ENCODE measurements at places on chromosomes 1 and 21.

DNA sequence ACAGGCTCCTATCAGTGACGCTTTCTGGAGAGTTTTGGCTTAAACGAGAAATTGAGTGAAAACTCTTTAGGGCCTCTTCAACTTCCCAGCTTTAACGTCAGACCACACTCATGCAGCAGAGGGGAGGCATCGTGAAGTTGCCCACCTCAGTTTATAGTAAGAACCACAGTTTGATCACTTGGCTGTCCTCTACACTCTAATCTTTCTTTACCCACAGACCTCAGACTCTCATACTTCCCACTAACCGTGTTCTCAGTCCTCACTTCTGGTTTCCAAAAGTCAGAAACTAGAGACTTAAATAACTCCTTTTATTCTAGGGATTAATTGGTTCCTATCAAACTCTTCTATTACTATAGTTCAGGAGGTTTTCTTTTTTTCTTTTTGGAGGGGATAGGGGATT is 302.2 kb downstream of the NTNG1 start:
- DNase-seq = no peak

DNA sequence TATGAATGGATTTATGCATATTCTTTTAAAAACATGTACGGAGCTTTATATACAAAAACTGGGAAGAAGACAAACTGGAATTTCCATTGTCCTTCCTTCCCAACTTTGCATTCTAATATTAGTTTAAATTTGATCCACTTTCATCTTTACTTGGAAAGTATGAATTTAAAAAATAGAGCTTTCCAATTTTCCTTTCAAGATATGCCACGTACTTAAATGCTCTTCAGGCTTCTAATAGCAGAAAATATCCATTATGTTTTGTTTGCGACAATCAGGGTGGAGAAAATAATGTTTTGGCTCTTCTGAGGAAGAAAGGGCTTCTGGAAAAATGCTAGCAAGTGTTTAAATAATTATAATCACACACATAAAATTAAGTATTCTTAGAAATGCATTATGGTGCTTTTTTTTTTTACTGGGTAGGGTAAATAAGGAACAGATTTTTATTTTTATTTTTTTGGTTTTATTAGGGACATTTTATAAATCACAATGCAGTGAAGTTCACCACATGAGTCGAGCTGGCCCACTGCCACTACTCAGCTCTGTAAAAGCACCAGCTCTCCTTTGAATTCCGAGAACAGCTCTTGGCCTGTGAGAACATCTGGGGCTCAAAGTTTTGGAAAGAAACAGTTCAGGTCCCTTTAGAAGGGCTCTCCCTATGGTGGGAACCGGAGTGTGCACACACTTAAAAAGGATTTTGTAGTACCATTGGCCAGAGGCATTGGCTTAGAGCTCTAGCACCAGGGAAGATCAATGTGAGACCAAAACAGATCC is 287.4 kb upstream of the LYPLAL1 start:
- DNase-seq = no peak

GRCh38 chr1:165678509-165678908 is 19.9 kb downstream of the ALDH9A1 start:
- no peak for DNase-seq

DNA sequence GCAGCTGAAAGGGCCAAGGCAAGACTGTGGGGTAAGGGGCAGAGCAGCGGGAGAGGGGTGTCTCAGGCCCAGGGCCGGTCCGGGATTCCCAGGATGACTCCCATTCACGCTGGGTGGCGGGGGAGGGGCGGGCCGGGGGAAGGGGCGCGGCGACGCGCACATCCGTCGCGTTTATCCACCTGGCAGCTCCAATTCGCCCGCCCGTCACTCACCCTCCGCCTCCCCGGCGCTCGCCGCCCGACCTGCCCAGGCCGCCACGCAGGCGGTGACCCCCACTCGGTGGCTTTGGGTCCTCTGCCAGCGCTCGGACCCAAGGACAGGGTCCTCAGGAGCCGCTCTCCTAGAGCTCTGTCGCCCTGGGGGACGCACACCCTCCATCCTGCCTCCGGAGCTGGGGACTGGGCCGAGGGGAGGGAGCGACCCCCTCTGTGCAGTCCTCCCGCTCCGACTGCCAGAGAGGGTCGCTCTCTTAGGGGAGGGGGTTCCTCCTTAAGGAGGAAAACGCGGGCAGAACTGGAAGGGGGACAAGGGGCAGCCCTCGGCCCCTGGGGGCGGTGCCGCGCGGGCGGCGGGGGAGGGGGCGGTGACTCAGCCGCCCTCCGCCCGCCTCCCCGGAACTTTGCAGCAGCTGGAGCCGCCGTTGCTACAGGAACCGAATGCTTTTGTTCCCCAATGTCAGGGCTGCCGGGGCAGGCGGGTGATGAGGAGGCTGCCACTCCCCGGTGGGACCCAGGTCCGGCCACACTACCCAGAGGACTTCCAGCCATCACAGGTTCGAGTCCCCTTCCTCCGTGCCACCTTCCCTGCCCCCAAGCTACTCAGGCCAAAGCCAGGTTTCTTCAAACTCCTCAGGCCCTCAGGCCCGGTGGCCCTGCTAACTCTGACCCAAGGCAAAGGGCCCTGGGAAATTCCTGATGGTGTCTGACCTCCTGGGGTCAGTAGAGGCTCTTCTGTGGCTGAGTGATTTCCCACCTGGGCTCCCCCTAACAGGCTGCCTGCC is 3.4 kb downstream of the ADGRB2 start:
- DNase-seq = peak; percentile 73

- no peak for DNase-seq
These were observed 45.0 kb upstream of the DAB1 start for GRCh38 chr1:57468641-57469523.

GRCh38 chr21:29904359-29905282 is 35.2 kb downstream of the GRIK1 start:
- DNase-seq = no peak

Measured in NCI-H1105 treated with DMSO at 0.1 percent for 48 hours (cell line).